BJ (cell line): ENCODE measurements at places on chromosomes 1 and 21.

DNA sequence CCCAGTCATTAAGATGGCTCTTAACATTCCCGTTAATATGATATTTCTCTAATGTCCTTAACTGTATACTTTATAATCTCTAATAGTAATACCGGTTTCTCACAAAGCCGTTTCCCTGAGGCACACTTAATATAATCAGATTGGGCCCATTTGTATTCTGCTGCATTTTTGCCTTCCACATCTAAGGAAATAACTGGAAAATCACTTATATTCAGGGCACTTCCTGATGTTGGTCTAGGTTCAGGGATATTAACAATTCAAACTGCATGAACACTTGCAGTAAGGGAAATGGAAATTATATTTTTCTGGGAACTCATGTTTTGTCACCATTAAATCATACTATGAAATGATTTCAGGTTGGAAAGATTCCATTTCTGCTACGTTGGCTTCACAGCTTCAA, 119.8 kb downstream of the TPR start:
- no peak for DNase-seq

GRCh38 chr1:200292699-200293098, 117.1 kb downstream of the ZNF281 start:
- DNase-seq: no peak

GRCh38 chr1:76939050-76939816, 72.0 kb downstream of the ST6GALNAC5 start:
- DNase-seq: peak; percentile 47

DNA sequence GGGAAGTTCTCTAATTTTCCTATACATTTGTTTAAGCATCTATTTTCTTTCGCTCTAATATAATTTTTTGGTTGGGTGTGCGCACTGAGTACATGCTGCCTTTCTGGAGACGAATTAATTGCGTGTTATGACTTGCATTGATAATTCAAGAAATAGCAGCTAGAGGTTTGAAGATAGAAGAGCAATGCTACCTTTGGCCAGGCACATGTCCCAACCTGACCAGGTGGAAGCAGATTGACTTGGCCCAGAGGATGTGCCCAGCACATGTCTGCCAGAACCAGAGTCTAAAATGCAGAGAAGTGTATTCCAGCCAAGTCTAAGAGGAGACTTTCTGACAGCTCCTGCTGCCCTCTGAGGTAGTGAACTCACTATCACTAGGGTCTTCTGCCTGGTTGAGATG, 114.3 kb downstream of the SLC35F3 start:
- DNase-seq: no peak

GRCh38 chr1:209893751-209894150, 44.3 kb upstream of the SYT14 start:
- DNase-seq: no peak

DNA sequence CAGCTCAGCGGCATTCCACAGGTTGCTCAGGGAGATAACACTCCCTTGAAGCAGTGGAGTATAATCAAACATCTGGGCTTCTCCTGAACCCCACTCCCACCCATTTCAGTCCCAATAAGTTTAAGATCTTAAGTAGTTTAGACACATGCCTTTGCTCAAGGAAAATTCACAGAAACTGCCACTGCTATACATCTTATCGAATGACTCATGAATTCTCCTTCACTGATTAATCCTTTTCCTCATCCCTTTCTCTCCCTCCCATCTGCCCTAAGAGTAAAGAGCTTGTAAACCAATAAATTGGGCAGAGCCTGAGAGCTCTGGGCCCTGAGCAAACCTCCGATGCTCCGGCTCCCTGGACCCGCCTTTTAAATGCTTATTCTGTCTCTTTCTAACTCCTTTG, 10.2 kb downstream of the VN1R5 start:
- DNase-seq: no peak

DNA sequence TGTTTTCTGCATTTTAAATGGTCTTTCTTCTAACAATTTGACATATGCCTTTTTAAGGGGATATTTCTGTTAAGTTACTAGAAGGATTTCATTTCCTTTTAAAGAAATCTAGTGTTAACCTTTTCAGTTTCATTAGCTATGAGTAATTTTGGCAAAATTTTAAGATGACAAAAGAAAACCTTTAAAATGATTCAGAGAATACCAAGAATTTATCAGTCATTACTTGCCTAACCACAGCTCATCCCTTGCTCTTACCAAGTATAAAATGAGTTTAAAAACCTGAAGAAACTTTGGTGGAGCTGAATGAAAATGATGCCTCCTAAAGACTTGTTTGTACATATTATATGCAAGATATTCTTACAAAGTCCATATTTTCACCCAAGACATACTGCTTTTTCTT, 101.7 kb downstream of the NEK7 start:
- DNase-seq: peak; percentile 76

DNA sequence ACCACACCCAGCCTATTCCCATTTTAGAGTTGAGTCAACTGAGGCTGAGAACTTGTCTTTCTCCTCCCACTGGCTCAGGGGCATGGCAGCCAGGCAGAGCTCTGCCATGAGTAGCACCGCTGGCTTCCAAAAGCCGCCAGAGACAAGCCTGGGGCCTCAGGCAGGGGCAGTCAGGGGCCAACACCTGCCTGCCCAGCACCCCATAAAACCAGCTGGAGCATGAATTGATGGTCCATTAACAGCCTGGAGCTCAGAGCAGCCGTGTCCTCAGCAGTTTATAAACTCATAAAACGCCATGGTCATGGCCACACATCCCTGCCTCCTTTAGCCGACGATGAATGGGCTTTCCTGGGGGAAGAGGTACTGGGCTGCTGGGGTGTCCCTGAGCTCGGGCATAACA, 50.6 kb upstream of the PAX7 start:
- DNase-seq: no peak

DNA sequence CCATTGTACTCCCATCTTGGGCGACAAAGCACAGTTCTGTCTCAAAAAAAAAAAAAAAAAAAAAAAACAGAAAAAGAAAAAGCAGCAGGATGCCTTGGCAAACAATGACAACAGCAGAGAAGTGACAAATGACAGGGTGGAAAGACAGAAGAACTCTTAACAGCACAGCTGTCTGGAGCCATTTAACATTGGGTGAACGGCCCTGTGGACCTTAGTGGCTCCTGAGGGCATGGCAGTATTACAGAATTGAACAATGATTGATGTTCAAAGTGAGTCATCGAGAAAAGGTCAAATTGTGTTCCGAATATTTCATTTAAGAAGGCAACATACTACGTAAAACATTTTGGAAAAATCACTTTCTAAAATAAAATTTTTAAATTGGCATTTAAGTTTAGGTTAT, 30.0 kb downstream of the DNASE2B start:
- no peak for DNase-seq

- DNase-seq: no peak
Measured at GRCh38 chr1:29396438-29397255, 160.3 kb downstream of the PTPRU start.

DNA sequence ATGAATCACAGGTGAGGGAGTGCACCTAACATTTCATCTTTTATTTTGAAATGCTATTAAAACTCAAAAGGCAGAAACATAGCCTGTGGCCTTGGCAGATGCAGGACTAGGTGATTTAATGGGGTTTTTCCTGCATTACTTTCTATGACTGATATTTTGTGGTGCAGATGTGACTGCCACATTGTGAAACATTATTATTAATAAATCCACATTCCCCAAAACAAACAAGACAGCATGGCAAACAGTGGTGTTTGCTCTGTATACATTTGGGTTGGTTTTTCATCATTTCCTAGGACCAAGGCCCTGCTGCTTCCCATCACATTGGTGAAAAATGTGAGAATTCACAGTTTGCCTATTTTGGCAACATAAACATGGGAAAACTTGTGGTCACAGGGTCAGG, 247.6 kb upstream of the SGIP1 start:
- no peak for DNase-seq

DNA sequence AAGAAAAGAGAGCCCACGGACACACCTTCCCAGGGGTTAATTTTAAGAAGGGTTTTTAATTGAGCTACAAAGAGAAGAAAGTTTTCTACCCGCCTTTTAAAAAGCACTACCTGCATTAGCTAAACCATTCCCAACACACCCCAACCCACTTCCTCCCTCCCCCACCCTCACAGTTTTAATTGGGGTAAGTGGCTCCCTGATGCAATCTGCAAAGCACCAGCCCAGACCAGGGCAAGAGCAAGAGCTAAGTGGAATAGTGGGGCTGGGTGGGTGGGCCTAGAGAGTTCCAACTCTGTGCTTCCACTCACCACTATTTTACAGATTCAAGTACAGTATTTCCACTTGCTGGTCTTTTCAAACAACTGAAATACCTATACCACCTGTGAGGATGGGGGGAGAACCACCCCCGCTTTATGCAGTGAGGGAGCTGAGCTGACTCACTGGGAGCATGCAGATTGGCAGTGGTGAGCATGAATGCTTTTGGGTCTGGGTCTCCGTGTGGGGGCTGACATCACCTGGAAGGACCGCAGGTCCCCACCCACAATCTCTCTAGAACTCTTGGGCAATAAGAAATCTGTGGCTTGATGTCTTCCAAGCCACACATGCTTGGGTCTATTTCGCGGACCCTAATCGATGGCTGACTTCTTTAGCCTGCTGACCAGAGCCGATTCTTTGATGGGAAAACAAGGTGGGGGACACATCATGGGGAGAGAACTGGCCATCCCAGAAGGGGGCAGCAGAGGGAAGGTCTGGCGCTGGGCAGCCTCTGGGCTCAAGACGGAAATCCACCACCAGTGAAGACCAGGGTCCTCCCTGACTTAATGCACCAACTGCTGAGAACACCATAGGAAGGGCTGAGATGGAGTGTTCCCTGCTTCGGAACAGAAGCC, 95.5 kb downstream of the SSBP3 start:
- DNase-seq: no peak

GRCh38 chr1:186792870-186793581, 35.7 kb upstream of the PLA2G4A start:
- DNase-seq: no peak

DNA sequence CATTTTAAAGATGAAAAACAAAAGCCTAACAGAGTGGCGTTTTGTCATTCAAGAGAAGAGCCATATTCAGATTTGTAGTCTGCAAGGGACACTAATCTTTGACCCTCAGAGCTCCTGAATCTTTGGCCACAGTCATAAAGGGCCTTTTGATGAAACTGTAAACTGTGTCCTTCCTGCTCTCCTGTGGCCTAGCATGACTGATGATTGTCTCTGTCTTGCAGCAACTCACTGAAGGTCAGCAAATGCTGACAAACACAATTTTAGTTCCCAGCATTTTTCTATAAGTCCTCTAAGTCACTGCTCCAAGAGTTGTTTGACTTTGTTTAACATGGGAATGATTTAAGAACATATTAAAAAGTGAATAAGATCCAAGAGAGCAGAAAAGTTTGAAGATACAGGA, 55.3 kb upstream of the PRELP start:
- no peak for DNase-seq

- DNase-seq: no peak
Measured at GRCh38 chr1:118322331-118322730, 137.3 kb upstream of the SPAG17 start.

- no peak for DNase-seq
Measured at GRCh38 chr1:212613440-212614335, 5.1 kb downstream of the ATF3 start.

DNA sequence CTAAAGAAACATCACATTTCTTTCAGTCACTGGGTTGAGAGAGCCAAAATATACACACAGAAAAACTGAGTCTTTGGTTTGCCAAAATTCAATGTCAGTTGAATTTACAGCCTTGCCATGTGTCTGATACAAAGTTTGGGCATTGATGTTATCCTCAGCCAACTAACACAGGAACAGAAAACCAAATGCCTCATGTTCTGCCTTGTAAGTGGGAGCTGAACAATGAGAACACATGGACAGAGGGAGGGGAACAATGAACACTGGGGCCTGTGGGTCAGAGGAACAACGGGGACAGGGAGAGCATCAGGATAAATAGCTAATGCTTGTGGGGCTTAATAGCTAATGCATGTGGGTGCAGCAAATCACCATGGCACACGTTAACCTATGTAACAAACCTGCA, 39.6 kb upstream of the C21orf91 start:
- no peak for DNase-seq

DNA sequence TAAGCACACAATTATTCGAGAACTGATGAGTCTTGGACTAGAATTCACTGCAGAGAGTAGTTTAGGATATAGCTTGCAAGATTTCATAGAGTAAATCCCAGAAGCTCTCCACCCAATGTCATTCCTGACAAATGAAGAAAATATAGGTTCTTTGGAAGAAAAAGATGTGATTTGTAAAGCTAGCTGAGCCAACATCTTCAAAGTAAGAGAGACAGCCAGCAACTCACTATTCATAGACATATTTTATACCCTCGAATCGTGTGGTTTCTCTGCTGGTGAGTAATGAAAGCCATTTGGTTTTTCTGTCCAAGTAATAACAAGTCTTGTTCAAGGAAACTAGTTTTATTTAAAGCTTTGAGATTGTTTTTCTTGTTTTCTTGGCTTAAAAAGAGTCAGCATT, 165.7 kb upstream of the SYT6 start:
- no peak for DNase-seq

DNA sequence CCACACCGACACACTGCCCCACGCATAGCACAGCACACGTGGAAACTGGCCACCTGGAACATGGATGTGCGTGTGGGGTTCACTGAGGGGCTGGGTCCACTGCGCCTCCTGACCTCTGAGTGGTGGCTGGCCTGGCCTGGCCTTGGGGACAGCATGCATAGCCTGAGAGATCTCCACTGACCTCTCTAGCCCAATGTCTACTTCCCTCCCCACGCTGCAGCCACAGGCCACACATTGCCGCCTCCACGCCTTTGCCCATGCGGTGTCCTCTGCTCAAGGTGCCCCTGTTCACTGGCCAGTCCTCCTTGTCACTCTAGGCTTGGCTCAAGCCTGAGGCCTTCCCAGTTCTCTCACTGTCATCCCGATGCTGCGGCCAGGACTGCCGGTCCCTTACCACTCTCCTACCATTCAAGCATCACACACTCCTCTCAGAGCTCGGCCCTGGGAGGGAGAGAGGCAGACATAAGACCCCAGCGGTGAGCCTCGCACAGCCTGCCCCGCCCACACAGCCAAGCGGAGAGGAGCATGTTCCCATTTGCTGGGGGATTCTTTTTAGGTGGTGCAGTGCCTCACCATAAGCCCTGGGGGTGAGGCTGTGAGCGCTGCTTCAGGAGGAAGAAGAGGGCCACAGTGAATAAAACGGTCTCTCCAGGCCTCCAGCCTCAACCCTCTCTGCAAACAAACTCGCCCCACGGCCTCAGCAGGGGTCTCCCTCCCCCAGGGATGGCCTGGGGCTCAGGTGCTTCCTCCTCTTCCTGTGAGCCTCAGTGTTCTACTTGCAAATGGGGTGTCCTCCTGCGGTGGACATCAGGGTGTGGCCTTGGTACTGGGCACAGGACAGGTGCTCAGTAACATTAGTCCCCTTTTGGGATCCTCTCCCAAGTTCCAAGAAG, 80.8 kb downstream of the DMRTB1 start:
- no peak for DNase-seq

DNA sequence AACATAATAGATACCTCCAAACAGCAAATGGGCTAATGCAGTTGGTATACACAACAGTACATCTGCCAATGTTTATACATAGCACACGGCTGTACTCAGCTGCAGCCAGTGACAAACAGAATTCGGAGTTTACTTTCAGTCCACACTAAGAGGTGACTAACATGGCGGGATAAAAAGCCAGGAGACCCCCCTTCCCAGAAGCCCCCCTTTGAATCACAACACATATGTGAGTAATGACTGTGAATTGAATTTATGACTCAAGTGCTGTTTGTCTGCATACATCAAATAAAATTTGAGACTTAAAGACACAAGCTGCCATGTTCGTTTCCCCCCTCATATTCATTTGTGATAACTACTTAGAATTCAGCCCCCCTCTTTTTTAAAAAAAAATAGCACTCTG, 113.2 kb downstream of the RUNX1 start:
- no peak for DNase-seq
